ENCODE measurements at places on chromosomes 1 and 21.

DNA sequence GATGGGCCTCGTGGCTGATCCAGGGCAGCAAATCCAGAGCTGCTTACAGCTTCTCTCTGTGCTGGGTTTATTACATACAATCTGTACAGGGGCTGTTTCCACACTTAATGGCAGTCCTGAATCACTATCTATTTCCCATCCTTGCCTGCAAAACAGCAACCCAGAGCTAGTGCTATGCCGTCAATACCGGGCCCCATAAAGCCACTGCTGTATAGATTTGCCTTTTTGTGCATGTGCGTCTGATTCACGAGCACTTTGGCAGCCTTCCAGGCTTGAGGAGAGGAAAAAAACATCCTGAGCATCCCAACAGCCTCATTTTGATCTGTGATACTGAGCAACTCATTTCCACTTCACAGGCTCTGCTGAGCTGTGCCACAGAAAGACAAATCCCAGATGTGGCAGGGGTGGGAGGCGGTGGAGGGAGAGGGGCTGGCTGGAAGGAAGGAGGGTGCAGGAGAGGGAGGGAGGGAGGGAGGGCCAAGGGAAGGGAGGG lies 65.2 kb upstream of the TARBP1 start:
- DNase-seq, result peak; percentile 66

- DNase-seq, result no peak
These were observed 60.6 kb downstream of the LYST start for GRCh38 chr1:235806123-235806522.

GRCh38 chr1:8239039-8239305 lies 78.9 kb upstream of the SLC45A1 start:
- no peak for DNase-seq

DNA sequence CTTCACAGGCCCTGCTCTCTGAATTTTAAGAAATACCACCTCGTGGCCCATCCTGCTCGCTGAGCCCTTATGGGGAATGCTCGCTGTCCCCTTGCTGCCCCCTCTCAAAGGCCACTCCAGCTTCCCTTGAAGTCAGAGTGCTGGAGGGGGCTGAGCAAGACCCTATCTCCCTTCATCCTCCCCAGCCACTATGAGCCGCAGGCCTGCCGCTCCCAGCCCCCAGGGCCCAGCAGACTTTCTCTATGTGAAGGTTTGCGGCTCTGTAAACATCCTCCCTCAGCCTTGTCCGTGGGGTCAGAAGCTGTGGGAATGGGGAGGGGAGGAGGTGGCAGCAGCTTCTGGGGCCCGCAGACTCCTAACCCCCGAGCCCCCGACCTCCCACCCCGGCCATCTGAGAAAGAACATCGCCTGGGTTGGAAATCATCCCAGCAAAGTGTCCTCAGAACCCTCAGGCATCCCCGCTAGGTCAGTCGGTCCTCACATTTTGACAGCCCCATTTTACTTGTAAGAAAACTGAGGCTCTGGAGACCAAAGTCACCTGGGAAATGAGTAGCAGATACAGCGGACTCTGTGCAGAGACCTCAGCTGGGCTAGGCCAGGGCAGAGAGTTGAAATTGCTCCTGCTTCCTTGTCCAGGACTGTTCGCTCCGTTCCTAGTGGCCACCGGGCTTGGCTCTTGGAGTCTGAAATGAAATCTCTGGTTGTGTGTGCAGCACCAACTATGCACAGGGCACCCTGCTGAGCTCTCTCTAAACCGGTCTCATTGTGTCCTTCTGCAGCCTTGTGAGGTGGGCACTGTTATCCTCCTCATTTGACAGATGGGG lies 4.4 kb downstream of the KCNQ4 start:
- DNase-seq, result no peak

GRCh38 chr1:239987103-239987745 lies 104.5 kb upstream of the FMN2 start:
- no peak for DNase-seq

Measured in upper lobe of left lung (tissue), 6 donors.